CD8-positive, alpha-beta memory T cell (primary cell): ENCODE measurements at places on chromosomes 7 and 10.

- no peaks in the 10 kb centered on the region for H3K27me3 ChIP-seq
- no peak for DNase-seq
- H3K4me1 ChIP-seq: no peaks in the 10 kb centered on the region
- H3K4me3 ChIP-seq: no peak overlapping the region
- H3K36me3 ChIP-seq: no peaks in the 10 kb centered on the region
These were observed 925.2 kb upstream of the GHITM start for GRCh38 chr10:83214136-83214535.

DNA sequence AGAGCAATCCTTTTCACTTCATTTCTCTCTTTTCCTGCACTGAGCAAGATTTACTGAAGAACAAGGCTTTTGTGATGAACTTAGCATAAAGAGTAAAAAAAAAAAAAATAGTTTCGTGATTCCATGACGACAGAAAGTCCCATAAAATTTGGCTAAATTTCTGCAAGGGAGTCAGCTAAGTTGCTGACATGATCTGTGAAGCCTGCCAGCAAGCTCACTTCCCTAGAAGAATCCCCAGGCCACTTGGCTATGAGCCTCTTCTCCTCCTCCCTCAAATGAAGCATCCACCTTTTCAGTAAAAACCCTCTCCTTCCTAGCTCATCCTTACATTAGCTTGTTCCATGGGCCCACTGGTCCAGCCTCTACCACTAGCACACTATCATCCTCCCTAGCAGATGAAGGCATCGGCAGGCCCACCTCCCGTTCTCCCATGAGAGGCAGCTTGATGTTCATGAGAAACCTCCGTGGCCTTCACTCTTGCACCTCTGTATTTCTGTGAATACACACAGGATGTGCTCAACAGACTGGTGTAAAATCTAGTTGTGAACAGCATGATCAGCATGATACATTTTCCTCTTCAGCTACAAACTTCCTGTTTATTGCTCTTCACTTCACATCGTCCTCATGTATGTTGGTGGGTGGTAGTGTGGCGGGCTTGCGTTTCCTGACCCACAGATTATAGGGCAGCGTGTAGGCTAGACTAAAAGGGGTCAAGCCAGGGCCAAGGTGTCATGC, 30.9 kb downstream of the GIMAP8 start:
- H3K27me3 ChIP-seq: no peaks in the 10 kb centered on the region
- peak; percentile 75 for DNase-seq
- peaks cover 98% of the 10 kb centered on the region for H3K4me1 ChIP-seq
- peak overlapping the region; percentile 40 for H3K4me3 ChIP-seq

- DNase-seq: no peak
- no peaks in the 10 kb centered on the region for H3K4me1 ChIP-seq
- no peak overlapping the region for H3K27ac ChIP-seq
- H3K4me3 ChIP-seq: no peak overlapping the region
These were observed 602.5 kb upstream of the GALNT17 start for GRCh38 chr7:70529436-70529835.

- H3K4me3 ChIP-seq: no peak overlapping the region
- no peak for DNase-seq
- no peaks in the 10 kb centered on the region for H3K4me1 ChIP-seq
- H3K27me3 ChIP-seq: no peaks in the 10 kb centered on the region
- no peak overlapping the region for H3K27ac ChIP-seq
These were observed 135.2 kb downstream of the RGS10 start for GRCh38 chr10:119407254-119407777.

- H3K36me3 ChIP-seq: peaks cover 28% of the 10 kb centered on the region
- H3K4me1 ChIP-seq: peaks cover 13% of the 10 kb centered on the region
- no peak overlapping the region for H3K27ac ChIP-seq
- no peak for DNase-seq
- H3K4me3 ChIP-seq: no peak overlapping the region
These were observed 141.9 kb upstream of the KLF14 start for GRCh38 chr7:130875901-130876300.

DNA sequence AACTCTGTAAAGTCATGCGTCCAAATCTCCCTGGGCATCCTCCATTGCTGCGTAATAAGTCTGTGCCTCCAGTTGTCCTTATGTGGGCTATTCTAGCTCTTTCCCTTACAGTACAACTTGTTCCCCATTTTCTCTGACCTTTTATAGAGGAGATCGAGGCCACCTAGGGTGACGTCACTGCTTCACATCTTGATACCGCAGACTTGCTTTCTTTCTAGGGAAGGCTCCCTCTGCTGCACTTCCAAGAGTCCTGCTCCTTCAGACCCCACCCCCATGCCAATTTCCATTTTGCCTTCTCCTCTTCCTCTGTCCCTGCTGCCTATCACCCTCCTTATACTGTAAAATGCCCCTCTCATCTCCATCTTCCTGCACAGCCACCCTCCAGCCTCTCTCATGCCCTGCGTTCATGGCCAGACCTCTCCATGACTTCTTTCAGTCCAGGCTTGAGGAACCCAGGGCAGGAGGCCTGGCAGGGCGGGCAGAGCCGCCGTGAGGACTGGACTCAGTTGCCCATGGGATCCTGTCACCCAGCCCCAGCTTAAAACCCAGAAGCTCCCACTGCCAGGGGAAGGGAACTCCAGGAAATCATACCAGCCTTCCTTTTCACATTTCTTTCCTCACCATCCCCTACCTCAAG, 57.5 kb downstream of the CAMK1D start:
- H3K4me1 ChIP-seq: no peaks in the 10 kb centered on the region
- no peak overlapping the region for H3K27ac ChIP-seq
- no peaks in the 10 kb centered on the region for H3K27me3 ChIP-seq
- no peak for DNase-seq

DNA sequence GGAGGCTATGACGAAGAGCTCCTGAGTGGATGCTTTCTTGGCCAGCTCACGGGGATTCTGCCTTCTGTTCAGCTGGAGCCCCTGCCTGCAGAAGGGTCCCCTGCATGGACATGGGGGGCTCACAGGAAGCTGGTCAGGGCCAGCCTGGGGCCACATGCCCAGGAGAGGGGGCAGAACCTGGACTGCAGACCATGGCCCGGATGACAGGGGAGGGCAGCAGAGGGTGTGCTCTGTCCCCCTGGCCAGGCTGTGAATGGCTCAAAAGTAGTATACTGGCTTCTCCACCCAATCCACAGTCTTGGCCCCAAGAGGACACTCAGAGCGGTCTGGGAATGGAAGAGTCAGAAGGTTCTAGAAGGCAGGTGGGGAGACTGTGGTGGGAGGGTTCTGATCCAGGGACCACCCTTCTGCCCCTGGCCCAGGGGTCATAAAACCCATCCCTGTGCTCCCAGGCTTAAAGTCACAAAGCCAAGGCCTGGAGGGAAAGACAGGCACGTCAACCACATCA, 40.3 kb downstream of the PPIF start:
- H3K4me1 ChIP-seq: no peaks in the 10 kb centered on the region
- no peak overlapping the region for H3K4me3 ChIP-seq
- H3K27me3 ChIP-seq: no peaks in the 10 kb centered on the region
- H3K27ac ChIP-seq: no peak overlapping the region

GRCh38 chr10:29529146-29529545, 105.6 kb downstream of the SVIL start:
- no peak overlapping the region for H3K27ac ChIP-seq
- no peak for DNase-seq
- no peak overlapping the region for H3K4me3 ChIP-seq

GRCh38 chr10:99844433-99844955, 62.1 kb downstream of the ABCC2 start:
- no peaks in the 10 kb centered on the region for H3K27me3 ChIP-seq
- no peak overlapping the region for H3K27ac ChIP-seq
- H3K36me3 ChIP-seq: no peaks in the 10 kb centered on the region
- DNase-seq: no peak

- peak; percentile 56 for DNase-seq
- H3K4me1 ChIP-seq: peaks cover 38% of the 10 kb centered on the region
- peaks cover 10% of the 10 kb centered on the region for H3K36me3 ChIP-seq
- no peaks in the 10 kb centered on the region for H3K27me3 ChIP-seq
- peak overlapping the region; percentile 79 for H3K27ac ChIP-seq
These were observed 716 bp downstream of the OGA start for GRCh38 chr10:101817337-101818118.

- no peak for DNase-seq
- no peaks in the 10 kb centered on the region for H3K36me3 ChIP-seq
- H3K4me3 ChIP-seq: no peak overlapping the region
- no peaks in the 10 kb centered on the region for H3K4me1 ChIP-seq
- H3K27ac ChIP-seq: no peak overlapping the region
- no peaks in the 10 kb centered on the region for H3K27me3 ChIP-seq
These were observed 496.8 kb upstream of the AKR1E2 start for GRCh38 chr10:4329225-4329624.

DNA sequence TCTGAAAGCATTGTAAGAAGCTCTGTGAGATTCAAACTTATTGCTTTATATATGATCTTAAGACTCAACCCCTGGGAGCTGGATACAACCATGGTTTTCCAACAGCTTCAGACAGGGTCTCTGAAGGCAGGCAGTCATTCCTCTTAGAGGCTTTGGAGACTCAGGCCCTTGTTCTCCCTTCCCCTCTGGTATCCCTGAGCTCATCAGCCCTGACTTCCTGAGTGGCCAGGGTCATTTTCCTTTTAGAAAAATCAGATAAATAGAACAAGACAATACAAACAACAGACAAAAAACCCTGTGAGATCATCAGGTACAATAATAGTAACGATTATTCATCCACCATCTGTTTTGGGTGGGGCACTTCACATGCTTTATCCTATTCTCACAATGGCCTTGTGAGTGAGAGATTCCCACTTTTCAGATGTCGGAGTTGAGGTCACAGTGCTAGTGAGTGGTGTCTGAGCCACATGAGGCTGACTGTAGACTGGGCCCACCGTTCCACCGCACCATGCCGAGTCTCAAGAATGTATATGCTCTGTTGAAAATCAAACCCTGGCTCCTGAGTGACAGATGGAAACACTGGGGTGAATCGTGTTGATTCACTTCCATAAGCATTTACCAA, 144.2 kb downstream of the CXCL12 start:
- no peaks in the 10 kb centered on the region for H3K36me3 ChIP-seq
- no peaks in the 10 kb centered on the region for H3K4me1 ChIP-seq
- no peak for DNase-seq
- H3K4me3 ChIP-seq: no peak overlapping the region
- no peaks in the 10 kb centered on the region for H3K27me3 ChIP-seq

GRCh38 chr10:84375011-84375410, 46.6 kb downstream of the CCSER2 start:
- peaks cover 20% of the 10 kb centered on the region for H3K36me3 ChIP-seq
- H3K4me1 ChIP-seq: no peaks in the 10 kb centered on the region
- peak; percentile 40 for DNase-seq
- no peak overlapping the region for H3K27ac ChIP-seq
- no peak overlapping the region for H3K4me3 ChIP-seq
- no peaks in the 10 kb centered on the region for H3K27me3 ChIP-seq

GRCh38 chr7:2260820-2261219, 18.8 kb downstream of the NUDT1 start:
- no peaks in the 10 kb centered on the region for H3K4me1 ChIP-seq
- H3K27ac ChIP-seq: no peak overlapping the region
- no peak for DNase-seq
- H3K36me3 ChIP-seq: no peaks in the 10 kb centered on the region

GRCh38 chr10:19941206-19941880, 125.1 kb downstream of the PLXDC2 start:
- no peaks in the 10 kb centered on the region for H3K36me3 ChIP-seq
- no peak for DNase-seq
- no peak overlapping the region for H3K4me3 ChIP-seq
- no peaks in the 10 kb centered on the region for H3K27me3 ChIP-seq
- H3K27ac ChIP-seq: no peak overlapping the region
- no peaks in the 10 kb centered on the region for H3K4me1 ChIP-seq

GRCh38 chr10:82827901-82828300, 952.9 kb downstream of the NRG3 start:
- no peak for DNase-seq
- no peaks in the 10 kb centered on the region for H3K36me3 ChIP-seq
- no peak overlapping the region for H3K27ac ChIP-seq
- H3K27me3 ChIP-seq: no peaks in the 10 kb centered on the region
- H3K4me3 ChIP-seq: no peak overlapping the region

- no peak overlapping the region for H3K4me3 ChIP-seq
- no peak overlapping the region for H3K27ac ChIP-seq
- no peaks in the 10 kb centered on the region for H3K36me3 ChIP-seq
- H3K4me1 ChIP-seq: peaks cover 94% of the 10 kb centered on the region
- no peaks in the 10 kb centered on the region for H3K27me3 ChIP-seq
These were observed 14.7 kb downstream of the ESYT2 start for GRCh38 chr7:158814637-158815036.

GRCh38 chr7:98054585-98054984, 52.1 kb upstream of the LMTK2 start:
- no peak for DNase-seq
- H3K27me3 ChIP-seq: no peaks in the 10 kb centered on the region
- H3K4me1 ChIP-seq: no peaks in the 10 kb centered on the region

- H3K27ac ChIP-seq: no peak overlapping the region
- no peak for DNase-seq
These were observed 7.1 kb upstream of the TEX36 start for GRCh38 chr10:125689955-125690569.

DNA sequence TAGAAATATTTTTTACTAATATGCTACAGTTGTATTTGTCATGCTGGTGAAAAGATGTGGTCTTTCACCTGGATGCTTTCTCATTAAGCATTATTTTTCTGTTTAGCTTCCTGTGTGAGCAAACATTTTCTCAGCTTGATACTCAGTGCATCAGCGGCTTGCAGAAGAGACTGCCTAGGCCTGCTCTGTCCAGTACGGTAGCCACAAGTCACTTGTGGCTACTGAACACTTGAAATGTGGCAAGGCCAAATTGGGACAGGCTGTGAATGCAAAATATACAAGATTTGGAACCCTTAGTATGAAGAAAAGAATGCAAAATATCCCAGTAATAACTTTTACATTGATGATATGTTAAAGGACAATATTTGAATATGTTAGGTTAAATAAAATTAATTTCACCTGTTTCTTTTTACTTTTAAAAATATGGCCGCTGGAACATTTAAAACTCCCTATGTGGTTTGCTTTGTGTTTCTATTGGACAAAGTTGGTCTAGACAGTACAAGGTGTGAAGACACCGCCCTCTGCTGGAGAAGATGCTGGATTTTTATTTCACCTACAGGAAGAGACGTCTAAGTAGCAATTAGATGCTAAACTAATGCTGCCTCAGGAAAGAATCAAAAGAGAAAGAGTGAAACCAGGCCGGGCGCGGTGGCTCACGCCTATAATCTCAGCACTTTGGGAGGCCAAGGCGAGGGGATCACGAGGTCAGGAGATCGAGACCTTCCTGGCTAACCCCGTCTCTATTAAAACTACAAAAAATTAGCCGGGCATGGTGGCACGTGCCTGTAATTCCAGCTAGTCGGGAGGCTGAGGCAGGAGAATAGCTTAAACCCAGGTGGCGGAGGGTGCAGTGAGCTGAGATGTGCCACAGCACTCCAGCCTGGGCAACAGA, 5.3 kb downstream of the SRGN start:
- peak overlapping the region; percentile 22 for H3K27ac ChIP-seq
- no peak overlapping the region for H3K4me3 ChIP-seq
- H3K36me3 ChIP-seq: peaks cover 5% of the 10 kb centered on the region
- peaks cover 43% of the 10 kb centered on the region for H3K4me1 ChIP-seq
